ENCODE measurements at places on chromosomes 12 and 14. TPM values are rescaled to one million over a fixed set of nuclear protein-coding genes. Genes with fewer than 3 reads are reported as not detected.

- DNase-seq = no peak
These were observed 285.3 kb downstream of the PDZRN4 start for GRCh38 chr12:41473441-41473840.

GRCh38 chr12:112844814-112845565 lies 53.4 kb downstream of the RPH3A start:
- DNase-seq = no peak

DNA sequence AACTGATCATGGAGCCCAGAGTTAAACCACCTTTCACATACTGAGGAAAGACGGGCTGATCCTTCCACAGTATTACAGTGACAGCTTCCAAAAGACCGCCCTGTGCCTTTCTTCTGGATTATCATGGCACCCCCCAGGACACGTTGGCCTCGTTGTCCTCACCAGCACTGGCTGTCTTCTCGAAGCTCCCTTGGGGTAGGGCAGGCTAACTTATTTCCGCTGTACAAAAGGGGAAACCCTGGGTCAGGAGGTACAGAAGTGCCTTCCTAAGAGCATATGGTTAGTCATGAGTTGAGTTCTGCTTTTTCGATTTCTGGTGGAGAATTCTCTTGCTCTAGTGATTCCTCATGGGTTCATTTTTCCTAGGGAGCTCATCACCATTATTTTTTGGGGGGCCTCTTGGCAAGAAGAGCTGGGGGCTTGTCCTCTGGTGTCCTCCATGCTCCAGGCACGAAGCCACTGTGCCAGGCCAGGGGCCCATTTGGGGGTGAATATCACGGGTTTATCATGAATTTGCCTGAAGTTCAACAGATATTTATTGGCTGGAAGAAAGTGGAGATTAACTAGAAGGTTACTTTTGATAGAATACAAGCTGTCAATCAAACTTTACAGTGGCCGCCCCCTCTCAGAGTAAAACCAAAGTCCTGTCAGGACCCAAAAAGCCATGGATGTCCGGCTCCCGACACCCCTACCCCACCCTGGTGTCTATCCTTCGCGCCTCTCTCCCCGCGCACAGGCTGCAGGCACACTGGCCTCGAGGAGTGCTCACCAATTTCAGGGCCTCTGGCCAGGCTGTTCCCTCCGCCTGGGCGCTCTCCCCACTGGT lies 8.8 kb upstream of the TRAF3 start:
- no peak for DNase-seq

GRCh38 chr12:103301642-103302591 lies 193.9 kb downstream of the C12orf42 start:
- no peak for DNase-seq

DNA sequence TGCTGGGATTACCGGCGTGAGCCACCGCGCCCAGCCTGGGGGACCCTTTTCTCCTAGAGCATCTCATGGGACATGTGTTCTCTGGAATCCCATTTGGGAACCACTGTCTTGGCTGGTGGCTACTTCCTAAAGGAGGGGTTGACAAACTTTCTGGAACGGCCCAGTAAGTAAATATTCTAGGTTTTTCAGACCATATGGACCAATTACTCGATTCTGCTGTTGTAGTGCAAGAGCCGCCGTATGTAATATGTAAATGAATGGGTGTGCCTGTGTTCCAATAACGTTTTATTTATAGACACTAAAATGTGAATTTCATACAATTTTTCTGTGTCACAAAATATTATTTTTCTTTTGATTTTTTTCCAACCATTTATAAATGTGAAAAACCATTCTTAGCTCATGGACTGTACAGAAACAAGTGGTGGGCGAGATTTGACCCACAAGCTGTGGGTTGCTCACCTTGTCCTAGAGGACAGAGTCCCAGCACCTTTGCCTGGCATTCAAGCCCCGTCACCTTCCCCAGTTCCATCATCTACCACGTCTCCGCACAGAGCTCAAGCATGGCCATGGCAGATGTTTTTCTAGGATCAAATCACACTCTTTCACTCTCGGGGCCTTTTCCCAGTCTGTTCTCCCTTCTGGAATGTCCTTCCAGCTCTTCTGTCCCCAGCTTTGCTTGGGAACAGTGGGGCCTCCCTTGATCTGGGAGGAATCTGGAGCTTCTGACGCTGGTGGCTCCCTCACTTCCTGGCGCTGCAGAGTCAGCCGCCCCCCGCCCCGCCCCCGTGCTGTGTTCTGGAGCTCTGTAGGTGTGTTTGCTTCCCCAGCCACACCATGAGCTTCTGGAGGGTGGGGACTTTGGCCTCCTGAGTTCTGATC lies 17.9 kb upstream of the RCOR1 start:
- no peak for DNase-seq

Gene WSCD2
- total RNA-seq = 0.53 TPM

DNA sequence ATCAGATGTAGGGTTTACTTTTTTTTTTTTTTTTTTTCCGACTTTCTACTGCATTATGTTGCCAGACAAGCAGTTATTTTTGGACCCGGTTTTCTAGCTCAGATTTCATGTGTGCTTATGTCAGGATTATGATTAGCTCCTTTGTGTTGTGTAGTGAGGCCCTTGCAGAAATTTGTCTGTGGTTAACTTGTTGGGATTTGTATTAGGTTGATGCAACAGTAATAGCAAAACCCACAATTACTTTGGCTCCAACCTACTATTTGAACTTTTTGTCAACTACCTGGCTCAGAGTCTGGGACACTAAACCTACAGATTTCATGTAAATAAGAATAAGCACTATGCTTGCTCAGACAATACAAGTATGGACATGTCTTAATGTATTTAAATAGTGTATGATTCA lies 44.1 kb upstream of the KCNJ8 start:
- DNase-seq = no peak
